Central memory CD8-positive, alpha-beta T cell (primary cell): ENCODE measurements at places on chromosomes 5 and 9.

- peak overlapping the region; percentile 82 for H3K4me3 ChIP-seq
- peaks cover 6% of the 10 kb centered on the region for H3K36me3 ChIP-seq
- H3K4me1 ChIP-seq = peaks cover 13% of the 10 kb centered on the region
- no peak for DNase-seq
- H3K27ac ChIP-seq = no peak overlapping the region
Measured at GRCh38 chr9:126626127-126626925, 12.6 kb downstream of the LMX1B start.

DNA sequence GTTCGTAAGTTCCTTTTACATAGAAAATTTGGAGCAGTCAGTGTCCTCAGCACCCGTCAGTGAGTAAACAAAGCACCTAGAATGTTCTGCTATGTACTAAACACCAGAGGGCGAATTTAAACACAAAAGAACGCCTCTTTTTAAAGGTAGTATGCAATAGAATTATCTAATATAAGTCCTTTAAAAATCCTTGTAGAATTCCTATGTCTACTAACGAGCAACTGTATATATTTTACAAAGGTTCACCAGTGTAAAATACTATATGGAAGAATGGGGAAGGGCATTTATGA lies 499 bp upstream of the TMEM232 start:
- peak overlapping the region; percentile 76 for H3K4me3 ChIP-seq
- no peak for DNase-seq
- peak overlapping the region; percentile 30 for H3K27ac ChIP-seq
- peaks cover 9% of the 10 kb centered on the region for H3K4me1 ChIP-seq
- H3K36me3 ChIP-seq = no peaks in the 10 kb centered on the region

GRCh38 chr5:122311961-122312590 lies at the start of gene SNCAIP:
Gene SNCAIP (plus strand): TSS chr5:122312237. CDS start chr5:122391135, 78,898 bp downstream.
- H3K27ac ChIP-seq = no peak within 1 kb of the TSS
- DNase-seq = no peak
- no peak within 1 kb of the TSS for H3K4me3 ChIP-seq
- H3K27me3 ChIP-seq = peaks cover 63% of the 10 kb centered on the region
- H3K36me3 ChIP-seq = peaks cover 3% of the 10 kb centered on the region

DNA sequence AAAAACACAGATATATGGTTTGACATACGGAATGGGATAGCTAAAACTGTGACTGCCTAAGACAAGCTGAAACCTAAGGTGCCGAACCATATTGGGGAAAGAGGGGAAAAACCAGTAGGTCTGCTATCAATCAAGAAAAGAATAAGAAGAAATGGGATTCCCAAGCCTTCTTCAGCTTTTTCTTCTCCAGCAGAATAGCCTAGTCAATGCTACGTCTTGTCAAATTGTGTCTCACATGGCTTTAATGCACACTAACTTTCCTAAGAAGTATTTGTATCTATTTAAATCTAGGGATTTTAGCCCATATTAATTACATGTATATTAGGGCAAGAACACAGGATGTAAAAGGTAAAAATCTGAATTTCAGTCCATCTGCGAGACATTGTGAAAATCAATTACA lies 797 bp upstream of the FBXO38 start:
- peak overlapping the region; percentile 95 for H3K27ac ChIP-seq
- DNase-seq = no peak
- peaks cover 41% of the 10 kb centered on the region for H3K4me1 ChIP-seq
- H3K27me3 ChIP-seq = no peaks in the 10 kb centered on the region
- peaks cover 17% of the 10 kb centered on the region for H3K36me3 ChIP-seq

DNA sequence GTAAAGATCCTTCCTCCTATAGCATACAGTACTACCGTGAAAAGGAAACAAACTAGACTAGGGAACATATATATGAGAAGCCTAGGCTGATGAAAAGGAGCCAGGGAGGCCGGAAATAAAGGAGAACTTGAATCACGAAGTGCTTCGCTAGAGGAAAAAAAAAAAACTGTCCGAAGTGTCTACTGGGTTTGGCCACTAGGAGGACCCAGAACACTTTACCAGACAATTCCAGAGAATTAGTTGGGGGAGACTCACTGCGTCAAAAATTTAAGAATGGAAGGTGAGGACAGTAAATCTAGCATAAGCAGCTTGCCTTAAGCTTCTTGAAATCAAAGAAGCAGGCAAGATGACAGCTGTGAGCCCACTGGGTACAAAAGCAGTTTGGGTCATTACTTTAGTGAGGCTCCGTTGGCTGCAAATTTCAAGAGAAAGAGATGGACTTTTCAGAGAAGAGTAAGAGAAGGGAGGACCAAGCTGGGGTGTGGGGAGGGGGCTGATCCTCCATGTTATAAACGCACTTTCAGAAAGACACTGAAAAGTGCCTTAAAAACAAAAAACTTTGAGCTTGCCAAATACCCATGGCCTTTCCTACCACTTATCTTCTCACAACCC lies 47.4 kb downstream of the P4HA2 start:
- H3K27me3 ChIP-seq = no peaks in the 10 kb centered on the region
- H3K27ac ChIP-seq = no peak overlapping the region
- peaks cover 18% of the 10 kb centered on the region for H3K4me1 ChIP-seq

DNA sequence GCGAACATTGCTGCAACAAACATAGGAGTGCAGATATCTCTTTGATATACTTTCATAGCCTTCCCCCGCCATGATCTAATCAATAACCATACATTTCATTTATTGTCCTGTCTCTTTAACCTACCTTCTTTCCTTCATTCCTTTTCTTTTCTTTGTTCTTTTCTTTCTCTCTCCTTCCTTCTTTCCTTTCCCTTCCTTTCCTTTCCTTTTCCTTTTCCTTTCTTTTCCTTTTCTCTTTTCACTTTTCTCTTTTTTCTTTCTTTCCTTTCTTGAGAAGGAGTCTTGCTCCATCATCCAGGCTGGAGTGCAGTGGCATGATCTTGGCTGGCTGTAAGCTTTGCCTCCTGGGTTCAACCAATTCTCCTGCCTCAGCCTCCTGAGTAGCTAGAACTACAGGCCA lies 100.3 kb downstream of the UNC13B start:
- peaks cover 21% of the 10 kb centered on the region for H3K27me3 ChIP-seq
- DNase-seq = no peak
- no peaks in the 10 kb centered on the region for H3K4me1 ChIP-seq
- no peak overlapping the region for H3K4me3 ChIP-seq
- no peaks in the 10 kb centered on the region for H3K36me3 ChIP-seq
- H3K27ac ChIP-seq = no peak overlapping the region

GRCh38 chr9:29648601-29649000 lies 2075.3 kb upstream of the C9orf72 start:
- no peak overlapping the region for H3K4me3 ChIP-seq
- H3K27me3 ChIP-seq = no peaks in the 10 kb centered on the region
- DNase-seq = no peak
- no peak overlapping the region for H3K27ac ChIP-seq
- no peaks in the 10 kb centered on the region for H3K4me1 ChIP-seq

DNA sequence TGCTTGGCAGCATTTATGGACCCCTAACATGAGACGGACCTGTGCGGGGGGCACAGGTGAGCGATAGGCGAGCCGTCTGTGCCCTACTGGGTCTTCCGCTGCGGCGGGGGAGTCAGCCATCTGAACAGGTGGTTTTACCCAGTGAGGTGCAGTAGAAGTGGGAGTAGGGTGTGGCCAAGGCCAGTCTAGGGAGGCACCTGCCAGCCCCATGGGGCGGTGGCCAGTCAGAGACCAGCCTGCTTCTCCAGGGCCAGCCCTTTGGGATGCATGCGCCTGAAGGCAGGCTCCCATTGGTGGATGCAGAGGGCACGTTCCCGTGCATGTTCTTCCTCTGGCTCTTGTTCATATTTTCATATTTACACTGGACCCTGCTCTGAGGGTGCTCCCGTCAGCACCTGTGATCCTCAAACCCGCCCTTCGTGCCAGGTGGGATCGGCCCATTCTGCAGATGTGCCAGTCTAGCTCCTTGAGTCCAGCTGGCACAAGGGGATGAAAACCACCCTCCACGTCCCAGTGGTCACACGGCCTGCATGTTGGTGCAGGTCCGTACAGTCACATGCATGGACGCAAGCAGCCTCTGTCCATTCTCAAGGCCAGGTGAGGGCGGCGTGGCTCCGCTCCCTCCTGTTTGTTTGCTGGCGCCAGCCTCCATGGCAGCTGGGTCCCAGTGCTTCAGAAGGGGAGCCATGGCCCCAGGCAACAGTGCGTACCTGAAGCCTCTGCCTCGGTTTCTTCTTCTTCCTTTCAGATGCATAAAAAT lies 9.0 kb downstream of the COL5A1 start:
- no peak overlapping the region for H3K27ac ChIP-seq
- peaks cover 26% of the 10 kb centered on the region for H3K27me3 ChIP-seq
- no peaks in the 10 kb centered on the region for H3K36me3 ChIP-seq
- DNase-seq = no peak
- no peaks in the 10 kb centered on the region for H3K4me1 ChIP-seq

DNA sequence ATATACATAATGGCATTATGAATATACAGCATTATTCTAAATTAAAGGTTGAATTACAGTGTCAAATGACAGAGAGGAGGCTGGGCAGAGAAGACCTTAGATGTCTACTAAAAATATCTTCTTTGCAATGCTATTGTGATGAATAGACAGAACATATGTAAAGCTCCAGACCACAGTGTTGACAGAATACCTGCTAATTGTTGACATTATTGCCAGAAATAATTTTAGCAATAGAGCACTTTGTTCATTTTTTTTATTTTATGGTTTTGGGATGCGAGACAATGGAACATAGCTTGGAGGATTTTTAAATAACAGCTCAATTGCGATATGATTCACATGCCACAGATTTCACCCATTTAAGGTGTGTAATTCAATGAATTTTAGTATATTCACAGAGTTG lies 508.8 kb downstream of the PSAT1 start:
- H3K36me3 ChIP-seq = no peaks in the 10 kb centered on the region
- no peak for DNase-seq
- no peak overlapping the region for H3K27ac ChIP-seq
- H3K4me3 ChIP-seq = no peak overlapping the region
- no peaks in the 10 kb centered on the region for H3K4me1 ChIP-seq

- H3K4me3 ChIP-seq = no peak overlapping the region
- no peaks in the 10 kb centered on the region for H3K4me1 ChIP-seq
- no peaks in the 10 kb centered on the region for H3K36me3 ChIP-seq
- peaks cover 16% of the 10 kb centered on the region for H3K27me3 ChIP-seq
- DNase-seq = no peak
Measured at GRCh38 chr9:34884747-34885189, 73.3 kb upstream of the PHF24 start.

- no peak overlapping the region for H3K4me3 ChIP-seq
- peaks cover 11% of the 10 kb centered on the region for H3K36me3 ChIP-seq
- peaks cover 52% of the 10 kb centered on the region for H3K4me1 ChIP-seq
- H3K27ac ChIP-seq = peak overlapping the region; percentile 60
- H3K27me3 ChIP-seq = no peaks in the 10 kb centered on the region
Measured at GRCh38 chr5:132387640-132388117, 18.2 kb downstream of the SLC22A5 start.

DNA sequence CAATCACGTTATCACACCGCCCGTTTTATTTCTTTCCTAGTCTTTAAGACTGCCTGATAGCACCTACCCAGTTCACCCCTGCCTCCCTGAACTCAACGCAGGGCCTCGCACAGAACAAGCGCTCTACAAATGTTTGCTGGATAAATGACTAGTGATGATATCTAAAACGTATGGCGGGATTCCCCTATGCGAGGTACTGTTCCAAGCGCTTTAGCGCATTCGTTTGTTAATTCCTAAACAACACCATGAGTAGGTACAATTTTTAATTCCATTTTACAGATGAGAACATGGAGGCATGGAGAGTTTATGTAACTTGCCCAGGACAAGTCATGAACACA lies 6.6 kb downstream of the POU4F3 start:
- peaks cover 2% of the 10 kb centered on the region for H3K36me3 ChIP-seq
- no peak overlapping the region for H3K27ac ChIP-seq
- peaks cover 92% of the 10 kb centered on the region for H3K27me3 ChIP-seq

DNA sequence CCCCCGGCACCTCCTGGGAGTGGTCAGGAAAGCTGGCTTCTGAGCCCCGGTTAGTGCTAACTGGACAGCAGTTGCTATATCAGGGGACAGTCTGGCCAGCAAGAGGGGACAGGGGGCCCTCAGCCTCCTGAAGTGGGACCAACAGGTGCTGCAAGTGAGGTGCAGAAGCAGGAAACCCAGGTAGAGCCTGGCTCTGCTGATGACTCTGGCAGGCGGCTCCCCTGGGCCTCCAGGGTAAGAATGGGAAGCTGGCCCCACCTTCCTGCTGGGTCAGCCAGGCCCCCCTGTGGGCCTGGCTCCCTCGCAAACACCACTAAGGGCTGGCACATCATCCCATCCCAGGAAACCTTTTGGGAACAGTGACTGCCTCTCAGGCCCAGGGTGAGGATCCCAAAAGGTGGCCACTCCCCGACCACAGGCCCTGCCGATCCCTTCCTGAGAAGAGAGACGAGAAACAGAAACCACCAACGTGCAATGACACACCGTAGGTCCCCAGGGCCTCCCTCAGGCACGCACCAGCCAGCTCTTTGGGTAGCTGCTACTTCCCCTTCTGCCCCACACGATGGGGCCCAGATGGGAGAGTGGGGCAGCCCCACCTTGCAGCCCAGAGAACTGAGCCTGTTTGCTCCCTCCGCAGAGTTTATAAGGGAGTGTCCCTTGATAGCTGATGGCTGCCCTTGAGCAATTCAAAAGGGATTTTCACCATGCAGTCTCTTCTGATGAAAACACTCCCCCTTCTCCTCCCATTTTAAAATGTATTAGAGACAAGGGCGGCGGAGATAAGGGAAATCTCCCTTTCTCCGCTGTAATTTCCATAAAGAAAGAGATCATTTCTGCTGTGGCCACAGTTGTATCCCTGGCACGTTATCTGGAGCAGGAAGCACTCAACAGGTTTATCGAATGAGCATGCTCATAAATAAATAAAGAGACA lies 76.8 kb downstream of the STK10 start:
- DNase-seq = peak; percentile 48
- H3K36me3 ChIP-seq = peaks cover 48% of the 10 kb centered on the region
- H3K4me3 ChIP-seq = peak overlapping the region; percentile 79

DNA sequence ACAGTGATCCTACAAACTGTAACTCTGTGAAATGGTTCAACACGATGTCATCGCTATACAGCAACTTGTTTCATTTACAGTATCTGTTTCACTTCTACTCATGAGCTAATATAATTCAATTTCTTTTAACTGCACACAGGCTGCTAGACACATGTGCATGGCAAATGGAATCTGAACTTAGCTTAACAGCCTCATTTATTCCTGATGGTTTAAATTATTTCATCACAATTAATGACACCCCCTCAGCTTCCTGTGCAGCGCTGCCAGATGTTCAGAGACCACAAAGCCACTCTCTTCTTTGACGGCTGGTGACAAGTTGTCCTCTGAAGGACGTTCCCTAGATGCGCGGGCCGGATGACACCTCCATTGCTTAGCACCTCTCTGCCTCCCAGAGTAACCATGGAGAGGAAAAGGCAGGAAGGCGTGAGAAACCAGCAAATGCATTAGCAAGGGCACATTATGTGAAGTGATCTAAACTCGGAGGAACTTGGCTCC lies 191.1 kb downstream of the BNC2 start:
- H3K4me1 ChIP-seq = no peaks in the 10 kb centered on the region
- H3K36me3 ChIP-seq = no peaks in the 10 kb centered on the region
- DNase-seq = no peak
- no peak overlapping the region for H3K4me3 ChIP-seq
